ENCODE measurements at places on chromosomes 2 and 18. TPM values are rescaled to one million over a fixed set of nuclear protein-coding genes. Genes with fewer than 3 reads are reported as not detected.

- DNase-seq, result no peak
These were observed 49.4 kb downstream of the CYBRD1 start for GRCh38 chr2:171571721-171572120.

DNA sequence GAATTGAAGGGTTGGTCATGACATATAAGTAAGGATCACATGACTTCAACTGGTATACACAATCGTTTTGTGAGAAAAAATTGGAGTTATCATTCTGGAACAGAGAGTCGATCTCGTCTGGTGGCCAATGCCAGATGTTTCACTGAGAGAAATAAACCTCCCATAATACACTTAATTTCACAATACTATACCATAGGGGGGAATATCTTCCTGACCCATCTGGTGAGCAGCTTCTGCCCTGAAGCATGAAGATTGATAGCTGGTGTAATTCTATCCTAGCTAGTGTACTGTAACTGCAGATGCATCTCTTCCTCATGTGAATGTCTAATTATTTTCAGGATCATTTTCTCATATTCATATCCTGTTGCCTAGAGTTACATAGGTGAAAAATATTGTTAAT lies 15.7 kb upstream of the CDH7 start:
- DNase-seq, result no peak

The FOXI3 gene
- 0.12 TPM for polyA plus RNA-seq

The FAM124B gene
- 2.4 TPM for polyA plus RNA-seq

The COL4A4 gene
- 49.7 TPM for polyA plus RNA-seq

The ELOA2 gene
- not detected for polyA plus RNA-seq

The AQP4 gene
- polyA plus RNA-seq, result 0.23 TPM

The CYTIP gene
- 1.9 TPM for polyA plus RNA-seq
